ENCODE measurements at places on chromosomes 16 and 17.

DNA sequence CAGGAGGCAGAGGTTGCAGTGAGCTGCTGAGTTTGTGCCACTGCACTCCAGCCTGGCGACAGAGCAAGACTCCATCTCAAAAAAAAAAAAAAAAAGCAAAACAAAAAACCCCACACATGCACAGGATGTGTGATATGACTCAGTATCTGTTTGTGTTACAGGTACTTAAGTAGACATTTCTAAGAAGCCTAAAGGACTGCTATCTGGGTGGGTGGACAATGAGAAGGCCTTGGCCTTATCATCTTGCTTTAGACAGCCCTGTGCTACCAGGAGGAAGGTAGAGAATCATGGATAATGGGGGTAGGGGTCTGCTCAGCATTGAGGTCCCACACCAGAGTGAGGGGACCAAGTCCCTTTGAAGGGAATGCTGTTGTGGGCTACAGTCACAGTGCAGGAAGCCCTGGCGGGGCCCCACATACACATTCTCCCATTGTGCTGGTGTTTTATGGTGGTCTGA is 26.7 kb downstream of the PLD6 start:
- no peak for DNase-seq

DNA sequence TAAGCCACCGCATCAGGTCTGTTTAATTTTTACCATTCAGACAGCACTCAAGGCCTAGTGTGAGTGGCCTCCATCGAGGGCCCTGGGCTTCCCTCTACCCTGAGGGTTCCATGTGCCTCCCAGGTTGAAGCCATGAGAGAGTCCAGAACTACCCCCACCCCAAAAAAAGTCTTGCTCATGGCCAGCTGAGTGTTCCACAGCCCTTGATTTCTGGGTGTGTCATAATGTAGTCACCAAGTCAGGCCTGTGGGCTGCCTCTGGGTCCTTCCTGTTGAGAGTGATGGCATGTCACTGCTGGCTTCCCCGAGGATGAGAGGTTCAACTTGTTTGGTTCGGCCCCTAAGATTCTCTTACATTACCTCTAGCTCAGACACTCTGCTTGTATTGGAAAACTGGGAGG is 100.6 kb downstream of the PITPNC1 start:
- DNase-seq: no peak

GRCh38 chr16:76278980-76279379 is 1.8 kb downstream of the CNTNAP4 start:
- DNase-seq: no peak

DNA sequence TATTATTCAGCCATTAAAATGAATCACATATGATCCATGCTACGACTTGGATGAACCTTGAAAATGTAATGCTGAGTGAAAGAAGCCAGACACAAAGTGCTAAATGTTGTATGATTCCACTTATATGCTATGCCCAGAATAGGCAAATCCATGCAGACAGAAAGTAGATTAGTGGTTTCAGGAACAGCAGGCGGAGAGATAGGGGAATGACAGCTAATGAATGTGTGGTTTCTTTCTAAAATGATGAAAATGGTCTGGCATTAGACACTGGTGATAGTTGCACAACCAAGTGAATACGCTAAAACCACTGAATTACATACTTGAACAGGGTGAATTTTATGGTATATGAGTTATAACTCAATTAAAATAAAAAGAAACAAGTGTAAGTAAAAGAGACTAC is 121.8 kb upstream of the NOG start:
- DNase-seq: no peak

GRCh38 chr16:47815655-47816054 is 340.1 kb downstream of the ABCC12 start:
- DNase-seq: no peak

GRCh38 chr16:71524566-71525553 is 1.4 kb upstream of the CHST4 start:
- no peak for DNase-seq

DNA sequence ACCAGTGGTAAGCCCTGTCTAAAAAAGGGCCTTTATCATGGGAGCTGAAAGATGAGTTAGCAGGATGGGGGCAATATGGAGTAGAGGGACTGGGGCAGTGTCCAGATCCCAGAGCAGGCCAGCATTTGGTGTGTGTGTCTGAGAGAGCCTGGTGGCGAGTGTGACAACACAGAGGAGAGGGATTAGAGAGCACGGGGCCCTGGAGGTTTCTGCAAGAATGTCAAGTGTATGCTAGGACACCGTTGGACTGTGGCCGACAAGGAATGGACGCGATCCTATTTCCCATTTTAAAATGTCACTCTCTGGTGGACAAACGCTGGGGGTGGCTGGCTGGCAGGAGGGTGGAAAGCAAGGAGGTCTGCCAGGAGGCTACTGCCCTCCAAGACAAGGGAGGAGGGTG is 12.4 kb downstream of the TAC4 start:
- no peak for DNase-seq

GRCh38 chr16:69093974-69094373 is 11.5 kb upstream of the HAS3 start:
- no peak for DNase-seq

GRCh38 chr17:66605541-66605940 is 229.4 kb upstream of the CACNG5 start:
- no peak for DNase-seq

DNA sequence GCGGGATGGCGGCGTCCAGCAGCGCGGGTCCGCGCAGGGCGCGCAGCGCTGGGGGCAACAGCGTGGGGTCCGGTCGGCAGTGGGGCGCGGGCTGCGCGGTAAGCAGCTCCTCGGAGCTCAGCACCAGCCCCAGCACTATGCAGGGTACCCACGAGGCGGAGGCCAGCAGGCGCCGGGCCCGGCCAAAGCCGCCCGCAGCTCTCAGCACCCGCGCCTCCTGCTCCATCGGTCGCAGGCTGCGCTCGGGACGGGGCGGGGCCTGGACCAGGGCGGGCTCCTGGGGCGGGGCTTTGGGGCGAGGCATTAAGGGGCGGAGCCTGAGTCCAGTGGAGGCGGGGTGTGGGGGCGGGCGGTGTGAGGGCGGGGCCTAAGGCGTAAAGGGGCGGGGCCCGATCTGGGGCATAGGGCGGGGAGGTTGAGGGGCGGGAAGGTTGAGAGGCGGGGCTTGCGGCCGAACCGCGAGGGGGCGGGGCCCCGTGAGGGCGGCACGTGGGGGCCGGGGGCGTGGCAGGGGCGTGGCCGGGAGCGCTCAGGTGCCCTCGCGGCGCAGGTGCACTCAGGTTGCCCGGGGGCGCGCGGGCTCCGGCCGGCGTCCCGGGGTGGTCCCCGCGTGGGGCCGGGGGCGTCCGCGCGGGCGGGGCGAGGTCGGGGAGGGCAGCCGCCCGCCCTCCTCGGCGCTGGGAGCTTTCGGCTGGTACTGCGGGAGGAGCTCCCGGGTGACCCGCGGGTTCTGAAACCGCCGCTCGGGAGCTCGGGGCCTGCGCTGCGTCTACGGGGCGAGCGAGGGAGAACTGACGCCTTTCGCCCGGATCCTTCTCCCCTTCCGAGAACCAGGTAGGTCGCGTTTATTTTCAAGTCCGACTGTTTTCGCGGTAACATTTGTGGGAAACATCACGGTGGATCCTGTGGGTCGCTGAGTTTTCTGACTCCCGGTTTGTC is 1.4 kb upstream of the SLC22A31 start:
- no peak for DNase-seq

- DNase-seq: no peak
Observed at GRCh38 chr17:28901866-28902818, 737 bp downstream of the DHRS13 start.

DNA sequence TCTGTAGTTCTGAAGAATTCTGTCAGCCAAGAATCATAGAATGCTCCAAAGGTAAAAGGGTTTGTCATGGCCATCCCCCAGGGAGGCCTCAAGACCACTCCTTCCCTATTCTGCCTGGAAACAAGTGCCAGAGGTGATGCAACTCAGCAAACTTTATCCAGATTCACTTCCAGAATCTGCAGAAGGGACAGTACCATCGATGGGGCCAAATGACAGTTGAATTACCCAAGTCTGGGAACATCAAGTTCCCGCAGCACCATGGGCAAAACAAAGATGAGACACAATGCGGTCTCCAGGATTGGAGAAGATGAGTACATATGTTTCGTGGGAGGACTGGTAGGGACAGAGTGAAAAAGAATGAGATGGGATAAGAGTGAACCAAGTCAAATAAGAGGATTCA is 13.7 kb upstream of the TAT start:
- DNase-seq: no peak

DNA sequence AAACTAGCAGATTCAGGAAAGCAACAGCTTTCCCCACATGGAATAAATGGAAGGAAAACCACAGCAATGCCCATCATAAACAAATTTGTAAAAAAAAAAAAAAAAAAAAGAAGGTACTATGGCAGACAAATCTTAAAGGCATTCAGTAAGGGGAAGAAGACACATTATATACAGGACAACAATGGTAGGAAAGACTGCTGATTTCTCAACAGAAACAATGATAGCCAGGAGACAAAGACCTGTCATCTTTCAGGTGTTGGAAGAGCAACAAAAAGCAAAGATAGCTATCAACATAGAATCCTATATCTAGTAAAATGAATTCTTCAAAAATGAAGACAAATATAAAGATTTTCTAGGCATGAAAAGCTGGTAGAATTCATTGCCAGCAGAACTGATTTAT is 65.9 kb downstream of the KCNJ2 start:
- DNase-seq: no peak

- no peak for DNase-seq
Observed at GRCh38 chr17:18257268-18257981, 1.1 kb downstream of the FLII start.

- DNase-seq: no peak
Observed at GRCh38 chr17:18361837-18362697, 1.3 kb downstream of the SHMT1 start.

DNA sequence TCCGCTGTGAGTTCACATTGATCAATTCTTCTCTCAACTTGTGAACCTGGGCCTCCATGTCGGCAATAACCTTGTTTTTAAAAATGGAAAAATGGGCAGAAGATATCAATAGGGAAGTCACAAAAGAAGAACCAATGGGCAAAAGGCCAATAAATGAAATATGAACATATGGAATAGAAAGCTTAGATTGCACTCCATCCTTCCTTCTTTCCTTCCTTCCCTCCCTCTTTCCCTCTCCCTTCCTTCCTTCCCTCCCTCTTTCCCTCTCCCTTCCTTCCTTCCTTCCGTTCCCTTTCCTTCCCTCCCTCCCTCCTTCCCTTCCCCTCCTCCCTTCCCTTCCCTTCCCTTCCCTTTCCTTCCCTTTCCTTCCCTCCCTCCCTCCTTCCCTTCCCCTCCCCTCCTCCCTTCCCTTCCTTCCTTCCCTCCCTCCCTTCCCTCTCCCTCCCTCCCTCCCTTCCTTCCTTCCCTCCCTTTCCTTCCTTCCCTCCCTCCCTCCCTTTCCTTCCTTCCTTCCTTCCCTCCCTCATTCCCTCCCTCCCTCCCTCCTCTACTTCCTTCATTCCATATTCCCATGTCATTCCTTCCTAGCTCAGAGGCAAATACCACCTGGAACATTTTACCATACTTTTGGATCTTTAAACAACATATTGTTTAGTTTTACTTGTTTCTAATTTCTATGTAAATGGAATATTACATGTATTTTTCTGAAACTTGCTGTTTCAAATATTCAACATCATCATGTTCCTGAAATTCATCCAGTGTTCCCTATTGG is 290.7 kb upstream of the AXIN2 start:
- DNase-seq: no peak

- DNase-seq: no peak
Observed at GRCh38 chr17:77891602-77892001, 66.9 kb upstream of the TNRC6C start.

GRCh38 chr17:78808163-78808562 is 26.1 kb upstream of the CYTH1 start:
- DNase-seq: no peak

GRCh38 chr16:119835-120491 is 18.5 kb downstream of the NPRL3 start:
- DNase-seq: no peak

DNA sequence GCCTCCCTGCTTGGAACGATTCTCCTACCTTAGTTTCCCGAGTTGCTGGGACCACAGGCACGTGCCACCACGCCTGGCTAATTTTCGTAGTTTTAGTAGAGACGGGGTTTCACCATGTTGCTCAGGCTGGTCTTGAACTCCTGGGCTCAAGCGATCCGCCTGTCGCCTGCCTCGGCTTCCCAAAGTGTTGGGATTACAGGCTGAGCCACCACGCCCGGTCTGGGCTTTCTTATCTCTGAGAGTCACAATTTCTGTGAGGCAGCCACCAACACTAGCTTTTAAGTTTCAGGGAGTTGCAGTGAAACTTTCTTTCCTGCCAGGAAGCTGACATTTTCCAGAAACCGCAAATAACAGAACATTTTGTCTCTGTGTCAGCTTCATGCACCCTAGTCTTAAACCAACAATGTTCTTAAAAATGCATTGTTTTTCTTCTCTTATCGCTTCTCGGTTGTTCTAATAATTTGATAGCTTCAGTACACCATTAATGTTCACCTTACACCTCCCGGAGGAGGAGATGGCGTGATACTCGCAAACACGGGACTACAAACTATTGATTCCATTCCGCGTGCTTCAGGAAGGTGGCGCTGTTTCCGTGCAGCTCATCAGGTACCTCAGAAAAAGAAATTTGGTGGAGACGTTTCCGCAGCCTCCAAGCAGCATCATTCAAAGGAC is 7.4 kb upstream of the DHRS7B start:
- DNase-seq: peak; percentile 25

GRCh38 chr16:66617010-66617434 is 12.5 kb downstream of the CMTM3 start:
- DNase-seq: no peak

DNA sequence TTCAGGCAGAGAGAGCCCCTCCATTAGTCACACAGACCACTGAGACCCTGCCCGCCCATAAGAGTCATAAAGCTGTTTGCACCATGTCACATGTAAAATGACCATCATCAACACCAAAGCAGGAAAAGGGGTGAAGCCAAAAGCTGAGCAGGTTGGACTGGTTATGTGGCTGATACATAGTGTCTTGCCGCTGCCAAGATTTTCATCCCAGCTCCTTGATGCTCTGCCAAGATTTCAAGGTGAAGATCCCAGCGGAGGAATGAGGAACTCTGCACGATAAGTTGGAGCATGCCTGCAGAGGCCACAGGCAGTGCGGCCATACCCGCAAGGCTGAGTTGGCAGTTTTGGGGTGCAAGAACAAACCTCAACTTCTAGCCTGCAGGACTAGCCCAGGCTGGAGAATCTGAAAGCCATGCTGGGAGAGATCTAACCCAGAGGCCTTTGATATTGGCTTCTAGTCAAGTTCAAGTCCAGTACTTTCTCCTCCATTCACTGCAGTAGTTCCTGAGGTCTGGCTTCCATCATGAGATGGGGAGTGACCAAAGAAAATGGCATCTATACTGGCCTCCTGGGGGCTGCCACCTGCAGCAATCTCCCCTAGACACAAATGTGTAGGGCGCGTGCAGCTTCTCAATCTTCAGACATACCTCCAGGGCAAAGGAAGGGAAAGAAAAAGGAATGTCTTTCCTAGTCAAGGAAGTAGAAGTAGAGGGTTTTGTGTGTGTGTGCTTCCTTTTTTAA is 79.7 kb upstream of the NOL11 start:
- peak; percentile 58 for DNase-seq

- DNase-seq: peak; percentile 62
Observed at GRCh38 chr17:72270273-72270924, 149.6 kb downstream of the SOX9 start.

DNA sequence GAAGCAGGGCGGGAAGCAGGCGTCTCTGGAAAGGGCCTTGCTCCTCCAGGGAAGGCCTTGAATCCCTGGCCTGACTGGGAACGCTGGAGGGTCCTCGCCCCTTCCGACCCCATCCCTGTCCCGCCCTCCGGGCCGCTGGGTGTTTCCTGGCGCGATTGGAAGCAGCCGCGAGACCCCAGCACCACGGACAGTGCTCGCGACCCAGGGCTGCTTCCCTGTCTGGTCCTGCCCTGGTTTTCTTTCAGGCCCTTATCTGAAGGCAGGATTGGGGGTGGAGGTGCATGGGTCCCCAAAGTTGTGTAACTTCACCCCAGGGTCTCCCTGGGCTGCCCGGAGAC is 2.1 kb downstream of the MGAT5B start:
- no peak for DNase-seq

- DNase-seq: no peak
Observed at GRCh38 chr17:50288306-50288705, 14.0 kb downstream of the TMEM92 start.

All from urinary bladder (tissue), 4 donors.